ENCODE measurements at places on chromosomes 6 and 20.

DNA sequence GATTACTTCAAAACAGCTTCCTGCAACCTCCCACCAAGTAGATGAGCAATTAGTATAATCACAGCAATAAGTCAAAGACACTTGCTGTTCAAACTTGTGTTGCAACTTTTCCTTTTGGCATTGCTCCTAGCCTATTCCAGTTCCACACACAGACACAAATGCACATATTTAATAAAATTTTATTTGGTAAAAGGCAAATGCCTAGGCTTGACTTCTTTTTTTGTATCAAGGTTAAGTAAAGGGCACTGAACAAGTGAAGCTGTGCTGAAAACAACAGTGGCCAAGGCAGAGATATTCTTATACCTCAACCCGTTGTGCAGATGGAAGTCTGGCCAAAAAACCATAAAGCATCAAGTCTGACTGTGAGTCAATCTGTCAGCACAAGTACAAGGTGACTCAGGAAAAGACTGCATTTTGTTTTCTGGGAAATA lies 708.4 kb upstream of the CITED2 start:
- H3K36me3 ChIP-seq: no peaks in the 10 kb centered on the region
- no peaks in the 10 kb centered on the region for H3K27me3 ChIP-seq
- DNase-seq: no peak
- H3K4me3 ChIP-seq: no peak overlapping the region
- H3K4me1 ChIP-seq: no peaks in the 10 kb centered on the region
- H3K27ac ChIP-seq: no peak overlapping the region

DNA sequence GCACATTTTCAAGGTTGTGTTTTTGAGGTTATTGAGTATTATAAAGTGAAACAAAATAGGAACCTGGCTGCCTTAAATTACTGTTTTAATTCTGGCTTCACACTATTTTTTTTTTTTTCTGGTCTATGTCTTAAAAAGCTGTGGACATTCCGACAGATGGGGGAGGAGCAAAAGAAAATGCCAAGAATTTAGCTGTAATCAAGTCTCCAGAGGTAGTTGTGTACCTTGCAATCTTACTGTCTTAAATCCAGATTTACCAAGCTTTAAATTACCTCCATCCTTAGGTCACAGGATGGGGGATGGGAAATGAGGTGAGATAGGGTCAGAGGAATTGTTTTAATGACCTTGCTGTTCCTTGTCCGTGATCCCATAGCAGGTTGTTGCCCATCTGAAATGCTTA lies 182.8 kb downstream of the UTRN start:
- DNase-seq: no peak
- H3K4me3 ChIP-seq: peak overlapping the region; percentile 29
- H3K27ac ChIP-seq: peak overlapping the region; percentile 84
- H3K27me3 ChIP-seq: no peaks in the 10 kb centered on the region

DNA sequence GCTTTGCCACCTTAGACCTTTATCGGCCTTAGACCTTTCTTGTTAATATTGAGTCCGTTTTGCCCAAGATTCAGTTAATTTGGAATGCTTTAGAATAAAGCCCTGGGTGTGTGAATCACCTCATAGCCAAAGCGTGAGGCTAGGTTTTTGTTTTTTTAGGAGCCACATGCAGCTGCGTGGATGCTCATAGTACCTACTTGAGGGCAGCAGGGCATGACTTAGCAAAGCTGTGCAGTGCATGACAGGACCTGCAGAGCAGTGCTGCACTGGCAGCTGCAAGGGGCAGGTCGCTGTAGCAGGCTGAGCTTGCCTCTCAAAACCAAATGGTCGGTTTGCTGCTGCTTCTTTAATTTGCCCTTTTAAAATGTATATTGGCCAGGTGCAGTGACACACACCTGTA lies 116.1 kb downstream of the JAG1 start:
- no peak overlapping the region for H3K4me3 ChIP-seq
- no peak overlapping the region for H3K27ac ChIP-seq

DNA sequence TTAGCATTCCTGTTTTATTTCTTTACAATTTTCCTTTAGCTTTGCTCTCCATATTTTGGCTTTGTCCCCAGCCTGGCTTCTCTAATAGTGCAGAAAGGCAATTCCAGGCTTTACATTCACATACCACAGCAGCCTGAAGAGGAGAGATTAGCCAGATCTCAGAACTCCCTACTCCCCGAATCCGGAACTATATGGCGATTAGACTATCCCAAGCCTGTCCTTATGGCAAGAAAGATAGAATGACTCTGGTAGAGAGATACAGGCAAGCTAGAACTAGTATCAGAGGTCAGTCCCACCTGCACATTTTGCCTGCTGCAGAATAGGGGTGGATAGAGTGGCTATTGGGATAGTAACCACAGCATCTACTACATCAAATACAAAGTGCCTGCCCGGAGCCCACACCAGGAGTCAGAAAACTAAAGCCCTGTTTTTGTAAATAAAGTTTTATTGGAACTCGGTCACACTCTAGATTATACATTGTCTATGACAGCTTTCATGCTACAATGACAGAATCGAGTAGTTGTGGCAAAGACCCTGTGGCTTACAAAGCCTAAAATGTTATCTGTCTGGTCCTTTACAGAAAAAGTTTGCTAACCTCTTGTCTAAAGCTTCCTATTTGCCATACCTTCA lies 17.1 kb upstream of the ADIG start:
- peak overlapping the region; percentile 23 for H3K27ac ChIP-seq
- no peak overlapping the region for H3K4me3 ChIP-seq
- H3K4me1 ChIP-seq: no peaks in the 10 kb centered on the region
- no peak for DNase-seq
- H3K27me3 ChIP-seq: no peaks in the 10 kb centered on the region

DNA sequence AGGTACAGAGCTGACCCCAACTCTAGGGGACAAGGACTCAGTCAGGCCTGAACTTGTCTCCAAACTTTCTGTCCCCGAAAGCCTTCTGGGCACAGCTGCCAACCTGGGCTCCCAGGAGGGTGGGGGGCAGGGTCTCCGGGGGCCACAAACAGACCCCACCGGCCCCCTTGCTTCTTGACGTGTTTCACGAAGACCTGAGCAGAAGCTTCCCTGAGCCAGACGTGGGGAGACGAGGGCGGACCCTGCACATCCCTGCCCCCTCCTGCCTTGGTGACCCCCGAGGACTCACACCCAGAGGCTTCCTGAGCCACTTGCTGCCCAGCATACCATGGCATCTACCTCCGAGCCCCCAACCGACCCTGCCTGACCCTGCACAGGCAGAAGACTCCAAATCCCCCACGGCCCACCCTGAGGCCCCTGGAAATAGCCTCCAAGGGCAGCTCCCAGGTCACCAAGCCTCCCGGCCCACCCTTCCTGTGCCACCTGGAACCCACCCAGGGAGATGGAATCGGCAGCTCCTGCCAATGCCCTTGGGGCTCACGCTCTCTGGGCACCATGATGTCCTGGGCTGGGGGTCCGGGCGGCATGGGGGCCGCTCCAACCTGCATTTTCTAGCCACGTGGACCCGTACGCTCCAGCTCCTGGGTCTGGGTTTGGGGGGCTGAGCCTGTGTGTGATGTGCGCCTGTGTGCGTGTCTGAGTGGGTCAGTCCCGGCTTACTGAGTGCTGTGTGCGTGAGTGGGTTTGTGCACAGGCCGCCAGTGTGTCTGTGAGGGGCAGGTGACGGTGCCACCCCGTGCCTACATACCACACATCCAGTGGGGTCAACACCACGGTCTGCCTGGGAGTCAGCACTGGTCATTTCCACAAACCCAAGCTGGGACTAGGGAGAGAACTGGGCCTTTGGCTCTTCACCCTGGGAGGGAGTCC lies 2.5 kb upstream of the PTK6 start:
- no peak for DNase-seq
- H3K27ac ChIP-seq: peak overlapping the region; percentile 59
- peak overlapping the region; percentile 23 for H3K4me3 ChIP-seq
- no peaks in the 10 kb centered on the region for H3K27me3 ChIP-seq
- H3K4me1 ChIP-seq: peaks cover 13% of the 10 kb centered on the region

DNA sequence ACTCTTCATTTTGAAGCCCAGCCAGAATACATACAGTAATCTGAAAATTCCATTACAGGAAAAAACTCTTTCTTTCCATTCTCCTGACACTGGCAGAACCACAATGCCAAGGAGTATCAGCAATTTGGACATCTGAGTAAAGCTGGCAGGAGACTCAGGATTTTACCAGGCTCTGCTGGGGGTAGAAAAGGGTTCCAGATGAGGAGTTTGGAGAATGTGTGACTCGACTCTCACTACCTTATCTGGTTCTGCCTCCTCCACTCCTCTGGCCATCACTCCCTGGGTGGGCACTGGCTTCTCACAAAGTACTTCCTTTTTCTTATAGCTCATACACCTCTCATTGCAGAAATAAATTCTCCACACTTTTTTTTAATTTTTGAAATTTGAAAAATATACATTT lies 10.6 kb upstream of the WFDC8 start:
- peaks cover 49% of the 10 kb centered on the region for H3K27me3 ChIP-seq
- no peak overlapping the region for H3K27ac ChIP-seq
- H3K4me3 ChIP-seq: no peak overlapping the region
- no peaks in the 10 kb centered on the region for H3K36me3 ChIP-seq
